ENCODE measurements at places on chromosomes 12 and 14. TPM values are rescaled to one million over a fixed set of nuclear protein-coding genes. Genes with fewer than 3 reads are reported as not detected.

The FITM1 gene
- 1.5 TPM for total RNA-seq

The TOX4 gene
- 71.8 TPM for total RNA-seq

The PMEL gene
- 3.8 TPM for total RNA-seq

The DDN gene
- total RNA-seq, result 0.21 TPM

The ANKRD9 gene
- 107 TPM for total RNA-seq
